Esophagus muscularis mucosa (tissue), 4 donors: ENCODE measurements at places on chromosomes 6 and 20. TPM values are rescaled to one million over a fixed set of nuclear protein-coding genes. Genes with fewer than 3 reads are reported as not detected.

- no peak for DNase-seq
Observed at GRCh38 chr6:5078121-5078669, 6.9 kb upstream of the PPP1R3G start.

DNA sequence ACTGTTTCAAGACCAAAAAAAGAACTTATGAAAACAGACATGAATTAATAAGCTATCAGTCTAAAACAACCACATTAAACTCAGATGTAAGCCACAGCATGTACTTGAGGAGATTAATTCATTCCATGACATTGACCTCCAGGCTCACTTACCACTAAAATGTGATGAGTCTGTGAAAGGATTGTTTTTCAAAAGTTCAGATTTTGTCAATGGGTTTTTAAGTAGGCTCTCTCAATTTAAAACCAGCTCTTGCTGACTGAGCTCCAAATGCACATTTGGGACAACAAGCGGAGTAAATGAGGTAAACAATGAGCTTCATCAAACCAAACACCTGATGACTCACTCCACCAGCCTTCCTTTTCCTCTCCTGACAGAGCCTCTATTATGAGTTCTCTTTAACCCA, 197.0 kb downstream of the SIM1 start:
- DNase-seq, result no peak

GRCh38 chr6:165987483-165988301, 180.0 kb downstream of the TBXT start:
- no peak for DNase-seq

DNA sequence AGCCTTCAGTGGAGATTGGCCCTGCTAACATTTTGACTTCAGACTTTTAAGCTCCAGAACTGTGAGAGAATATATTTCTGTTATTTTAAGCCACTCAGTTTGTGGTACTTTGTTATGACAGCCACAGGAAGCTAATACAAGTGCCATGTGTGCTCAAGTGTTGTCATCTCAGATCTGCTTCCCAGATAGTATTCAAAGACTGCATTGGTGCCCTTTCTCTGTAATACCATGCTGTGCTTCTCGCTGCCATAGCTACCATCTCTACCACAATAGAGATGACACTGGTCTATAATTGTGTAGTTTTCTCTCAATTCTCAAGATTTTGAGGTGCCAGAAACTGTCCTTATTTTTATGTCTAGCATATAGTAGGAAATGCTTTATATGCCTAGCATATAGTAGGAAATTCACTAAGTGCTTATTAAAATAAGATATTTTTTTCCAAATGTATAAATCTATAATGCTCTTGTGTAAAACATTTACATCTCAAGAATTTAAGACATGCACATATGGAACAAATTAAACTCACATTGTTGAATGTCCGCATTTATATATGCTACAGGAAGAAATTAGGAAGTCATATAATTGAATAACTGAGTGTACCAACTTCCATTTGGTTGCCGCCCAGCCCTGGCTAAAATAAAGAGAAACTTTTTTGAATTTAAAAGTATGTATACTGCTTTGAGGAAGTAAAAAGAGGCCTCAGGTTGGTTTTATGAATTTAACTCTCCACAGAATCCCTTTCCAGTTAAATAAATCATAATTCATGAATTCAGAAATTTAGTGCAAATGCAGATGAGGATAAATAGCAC, 77.6 kb downstream of the TPBG start:
- no peak for DNase-seq

- DNase-seq, result no peak
Observed at GRCh38 chr6:104218116-104218515, 641.6 kb downstream of the HACE1 start.

- peak; percentile 95 for DNase-seq
Observed at GRCh38 chr6:3251462-3252314, 7.1 kb upstream of the PSMG4 start.

- no peak for DNase-seq
Observed at GRCh38 chr6:124960757-124961463, 1.3 kb upstream of the RNF217 start.

DNA sequence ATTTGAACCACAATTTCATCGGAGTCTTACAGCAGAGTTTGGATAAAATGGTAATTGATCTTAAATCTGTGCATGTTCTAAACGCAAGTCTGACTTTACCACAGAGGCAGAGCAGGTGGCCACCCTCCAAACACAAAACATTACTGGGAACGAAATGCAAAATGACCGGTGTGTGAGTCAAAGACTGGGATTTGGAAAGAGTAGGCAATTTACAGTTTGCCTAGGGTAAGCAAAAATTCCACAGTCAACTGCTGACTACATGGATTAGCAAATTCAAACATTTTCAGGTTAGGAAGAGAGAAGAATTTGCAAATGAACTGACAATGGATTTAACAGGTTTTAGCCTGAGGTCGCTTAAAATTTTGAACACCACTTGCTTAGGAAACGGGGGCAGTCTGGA, 444.4 kb downstream of the HDGFL1 start:
- DNase-seq, result no peak

DNA sequence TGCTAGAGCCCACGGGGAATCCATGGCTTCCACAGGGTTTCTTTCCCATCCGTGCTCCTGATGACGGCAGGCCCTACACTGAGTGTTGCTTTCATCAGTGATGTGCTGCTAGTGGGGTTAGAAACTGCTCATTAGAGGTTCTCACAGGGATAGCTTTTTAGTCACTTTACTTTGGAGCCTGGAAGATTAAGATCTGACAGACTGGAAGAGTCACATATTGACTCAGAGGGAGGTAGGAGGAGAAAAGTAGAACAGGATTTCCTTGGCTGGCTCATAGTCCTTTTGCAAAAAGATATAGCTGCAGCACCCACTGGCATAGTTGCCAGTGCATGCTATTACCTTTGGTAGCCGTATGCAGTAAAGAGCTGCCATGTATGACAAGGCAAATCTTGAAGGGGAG, 890.3 kb downstream of the C6orf118 start:
- DNase-seq, result no peak

- no peak for DNase-seq
Observed at GRCh38 chr6:133951227-133951626, 1.8 kb upstream of the TBPL1 start.

DNA sequence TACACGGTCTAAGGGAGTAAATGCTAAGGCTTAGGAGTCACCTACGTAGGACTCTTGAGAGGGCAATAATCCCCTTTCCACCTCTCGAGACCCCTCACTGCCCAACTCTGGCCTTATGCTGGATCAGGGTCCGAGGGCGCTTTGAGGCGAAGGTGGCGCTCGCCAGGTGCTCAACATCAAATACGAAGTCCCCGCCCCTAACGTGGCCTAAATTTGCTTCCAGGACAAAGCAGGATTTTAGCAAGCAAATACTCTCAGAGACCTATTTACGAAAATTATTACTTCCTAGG, 406 bp upstream of the TRIM26 start:
- no peak for DNase-seq

DNA sequence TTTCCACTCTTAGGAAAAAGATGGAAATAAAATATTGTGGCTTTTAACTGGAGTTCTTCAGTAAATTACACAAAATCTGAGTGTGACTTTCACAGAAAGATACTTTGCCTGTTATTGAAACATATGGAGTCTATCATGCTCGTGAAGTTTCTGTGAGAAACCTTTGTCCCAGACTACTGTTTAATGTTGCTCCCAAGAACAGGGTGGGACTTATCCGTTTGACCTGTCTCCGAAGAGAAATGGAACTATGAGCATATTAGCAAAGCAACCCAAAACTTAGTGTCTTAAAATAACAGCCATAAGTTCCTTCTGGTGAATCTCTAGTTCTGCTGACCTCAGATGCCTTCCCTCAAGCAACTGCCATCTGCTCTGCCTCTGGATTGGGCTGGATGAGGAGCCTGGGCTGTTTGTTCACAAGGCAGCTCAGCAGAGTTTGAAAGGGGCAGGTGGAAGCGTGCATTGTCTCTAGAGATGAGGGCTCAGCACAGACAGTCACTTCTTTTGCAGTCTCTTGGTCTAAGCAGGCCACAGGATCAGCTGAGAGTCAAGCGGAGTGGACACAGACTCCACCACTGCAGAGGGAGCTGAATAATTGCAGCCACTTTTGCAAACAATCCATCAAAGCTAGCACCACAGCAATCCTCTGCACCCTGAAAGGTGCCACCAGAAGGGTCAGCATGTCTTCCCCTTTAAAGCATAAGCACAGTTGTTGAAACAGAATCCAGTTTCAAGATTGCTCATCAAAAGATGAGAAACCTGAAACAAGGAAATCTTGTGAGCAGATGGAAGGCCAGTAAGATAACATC, 52.8 kb downstream of the MYB start:
- DNase-seq, result no peak

DNA sequence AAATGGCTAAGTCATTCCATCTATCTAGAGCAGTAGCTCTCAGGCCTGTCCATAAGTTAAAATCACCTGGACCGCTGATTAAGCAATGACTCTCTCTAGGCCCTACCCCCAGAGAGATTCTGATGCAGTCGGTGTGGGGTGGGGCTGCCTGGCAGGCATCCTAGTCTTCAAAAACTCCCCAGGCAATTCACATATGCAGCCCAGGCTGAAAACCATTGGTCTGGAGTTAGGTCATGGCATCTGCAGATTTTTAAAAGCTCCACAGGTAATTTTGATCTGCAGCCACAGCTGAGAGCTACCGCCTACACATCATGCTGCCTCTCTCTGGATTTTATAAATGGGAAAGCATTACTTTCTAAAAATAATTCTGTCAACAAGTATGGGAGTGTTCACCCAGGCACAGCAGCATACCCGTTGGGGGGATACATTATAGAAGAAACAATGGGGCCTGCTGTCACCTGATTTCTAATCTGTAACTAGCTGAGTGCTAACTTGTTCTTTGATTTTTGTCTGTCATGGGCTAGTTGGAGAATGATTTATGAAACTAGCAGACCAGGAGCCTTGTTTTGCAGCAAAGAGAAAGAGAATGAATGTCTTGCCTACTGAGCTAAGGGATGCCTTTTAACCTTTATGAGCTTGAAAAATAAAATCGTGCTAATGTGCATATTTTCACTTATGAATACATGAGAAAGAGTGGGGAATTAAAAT, 44.1 kb upstream of the ATXN1 start:
- DNase-seq, result no peak

GRCh38 chr6:83696674-83697073, 12.2 kb downstream of the SNAP91 start:
- DNase-seq, result no peak

- no peak for DNase-seq
Observed at GRCh38 chr6:56789879-56790278, 147.2 kb upstream of the DST start.

DNA sequence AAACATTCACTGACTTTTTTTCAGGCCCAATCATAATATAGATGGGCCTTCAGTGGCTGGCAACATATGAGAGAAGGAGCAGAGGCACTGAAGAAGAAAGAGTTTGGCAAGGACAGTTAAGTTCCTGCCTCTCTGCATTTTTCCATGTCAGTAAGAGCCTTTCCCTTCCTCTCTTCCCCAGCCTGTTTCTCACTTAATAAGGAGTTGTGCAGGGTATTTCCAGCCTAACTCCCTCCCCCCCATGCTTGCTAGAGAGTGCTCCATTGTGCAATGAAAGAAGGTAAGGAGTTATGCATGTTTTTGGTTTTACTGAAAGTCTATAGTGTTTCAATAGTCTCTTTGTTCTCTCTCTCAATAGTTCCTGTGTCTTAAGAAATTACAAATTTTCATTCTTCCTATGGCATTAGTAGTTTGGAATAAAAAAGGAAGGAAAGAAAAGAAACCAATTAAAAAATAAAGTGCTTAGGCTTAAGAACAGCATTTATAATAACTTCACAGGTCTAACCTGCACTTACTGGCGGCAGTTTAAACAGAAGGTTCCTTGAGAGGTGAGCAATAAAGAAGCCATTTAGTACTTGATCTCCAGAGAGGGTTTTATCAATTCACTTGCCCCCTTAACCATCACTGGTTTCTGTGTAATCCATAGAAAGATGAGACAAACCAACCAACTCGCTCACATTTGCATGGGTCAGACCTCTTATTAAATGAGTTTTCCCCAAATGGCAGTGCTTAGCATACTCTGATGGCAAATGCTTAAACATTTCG, 251.1 kb downstream of the PTPRT start:
- DNase-seq, result no peak

GRCh38 chr6:150177952-150178520, 35.2 kb downstream of the PPP1R14C start:
- DNase-seq, result no peak

DNA sequence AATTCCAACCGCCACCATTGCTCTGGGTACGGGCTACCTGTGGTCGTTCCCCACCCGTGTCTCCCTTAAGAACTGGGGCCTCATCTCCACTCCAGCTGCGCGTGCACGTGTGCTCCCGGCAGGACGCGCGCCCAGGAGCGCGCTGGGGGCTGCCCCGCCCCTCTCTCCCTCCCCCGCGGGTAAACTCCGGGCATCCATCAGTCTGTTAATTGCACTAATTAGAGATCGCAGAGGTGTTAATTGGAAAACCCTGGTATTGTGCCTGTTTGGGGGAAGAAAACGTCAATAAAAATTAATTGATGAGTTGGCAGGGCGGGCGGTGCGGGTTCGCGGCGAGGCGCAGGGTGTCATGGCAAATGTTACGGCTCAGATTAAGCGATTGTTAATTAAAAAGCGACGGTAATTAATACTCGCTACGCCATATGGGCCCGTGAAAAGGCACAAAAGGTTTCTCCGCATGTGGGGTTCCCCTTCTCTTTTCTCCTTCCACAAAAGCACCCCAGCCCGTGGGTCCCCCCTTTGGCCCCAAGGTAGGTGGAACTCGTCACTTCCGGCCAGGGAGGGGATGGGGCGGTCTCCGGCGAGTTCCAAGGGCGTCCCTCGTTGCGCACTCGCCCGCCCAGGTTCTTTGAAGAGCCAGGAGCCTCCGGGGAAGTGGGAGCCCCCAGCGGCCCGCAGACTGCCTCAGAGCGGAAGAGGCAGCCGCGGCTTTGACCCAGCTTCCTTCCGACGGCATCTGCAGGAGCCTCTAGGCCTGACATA, 14.4 kb downstream of the FOXP4 start:
- no peak for DNase-seq

GRCh38 chr6:87264481-87264880, 57.9 kb upstream of the SMIM8 start:
- no peak for DNase-seq

DNA sequence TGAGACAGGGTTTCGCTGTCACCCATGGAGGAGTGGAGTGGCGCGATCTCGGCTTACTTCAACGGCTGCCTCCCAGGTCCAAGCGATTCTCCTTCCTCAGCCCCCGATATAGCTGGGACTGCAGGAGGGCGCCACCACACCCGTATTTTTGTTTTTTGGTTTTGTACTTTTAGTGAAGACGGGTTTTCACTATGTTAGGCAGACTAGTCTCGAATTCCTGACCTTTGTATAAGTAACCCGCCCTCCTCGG, 115.4 kb upstream of the BTN3A2 start:
- no peak for DNase-seq

- DNase-seq, result no peak
Observed at GRCh38 chr6:4574007-4574406, 202.2 kb upstream of the CDYL start.

GRCh38 chr6:123821112-123821511, 17.4 kb downstream of the NKAIN2 start:
- no peak for DNase-seq

- DNase-seq, result no peak
Observed at GRCh38 chr6:137265561-137266308, 46.5 kb upstream of the IFNGR1 start.

GRCh38 chr20:51412333-51412871, 130.1 kb downstream of the NFATC2 start:
- no peak for DNase-seq

The KHDC1 gene
- not detected for total RNA-seq

The ANKEF1 gene
- total RNA-seq, result 1.5 TPM

The B3GAT2 gene
- not detected for total RNA-seq

The DEFB116 gene
- total RNA-seq, result not detected

The BHLHE23 gene
- not detected for total RNA-seq

The GABBR1 gene
- 47.8 TPM for total RNA-seq

The TRIM15 gene
- 0.42 TPM for total RNA-seq

The WFDC5 gene
- not detected for total RNA-seq

The HLA-DRB1 gene
- 51.9 TPM for total RNA-seq

The IRF4 gene
- 0.29 TPM for total RNA-seq

The SPTLC3 gene
- 2.8 TPM for total RNA-seq

The MAFB gene
- 77.5 TPM for total RNA-seq
